ENCODE measurements at places on chromosomes 2 and 18.

DNA sequence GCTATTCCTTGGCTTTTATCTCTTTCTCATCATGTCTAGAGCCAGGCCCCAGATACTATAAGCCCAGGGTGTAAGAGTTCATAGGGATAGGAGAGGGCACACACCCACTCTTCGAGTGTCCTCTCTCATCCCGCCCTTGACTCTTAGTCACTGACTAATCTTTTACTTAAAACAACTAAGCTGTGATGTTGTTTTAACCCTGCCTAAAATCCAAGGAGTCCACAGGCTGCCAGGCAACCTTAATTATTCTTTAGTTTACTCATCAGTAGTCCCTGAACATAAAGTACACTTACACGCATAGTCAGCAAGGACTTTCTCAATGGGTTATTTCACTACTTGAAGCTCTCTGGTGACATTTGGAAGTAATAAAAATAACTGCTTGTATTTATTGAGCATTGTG is 28.4 kb downstream of the GREB1L start:
- peaks cover 4% of the 10 kb centered on the region for H3K27me3 ChIP-seq
- no peak overlapping the region for H3K27ac ChIP-seq
- no peak overlapping the region for H3K4me3 ChIP-seq
- DNase-seq = no peak
- H3K36me3 ChIP-seq = no peaks in the 10 kb centered on the region

DNA sequence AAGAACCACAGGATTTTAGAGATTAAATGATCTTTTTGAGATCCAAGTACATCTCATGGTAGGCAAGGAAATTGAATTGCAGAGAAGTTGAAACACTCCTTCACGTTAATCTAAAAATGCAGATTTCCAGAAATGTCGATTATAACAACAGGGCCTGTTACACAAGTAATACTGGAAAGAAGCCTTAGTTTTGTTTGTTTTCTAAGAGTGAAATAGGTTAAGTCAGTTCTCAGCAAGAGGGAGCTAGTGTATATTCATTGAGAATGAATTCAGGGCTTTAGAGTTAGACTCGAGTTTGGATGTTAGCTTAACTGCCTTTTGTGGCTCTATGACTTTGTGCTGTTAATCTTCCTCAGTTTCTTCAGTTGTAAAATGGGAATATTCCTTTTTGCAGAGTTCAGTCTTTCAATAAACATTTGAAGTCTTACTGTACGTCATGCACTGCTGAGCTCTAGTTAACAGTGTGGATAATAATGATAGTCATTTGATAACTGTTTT is 926 bp downstream of the NDUFV2 start:
- H3K27me3 ChIP-seq = no peaks in the 10 kb centered on the region
- peak overlapping the region; percentile 98 for H3K27ac ChIP-seq
- peak overlapping the region; percentile 98 for H3K4me3 ChIP-seq
- peak; percentile 21 for DNase-seq

GRCh38 chr18:2402084-2402483 is 169.2 kb downstream of the METTL4 start:
- no peak for DNase-seq
- no peaks in the 10 kb centered on the region for H3K4me1 ChIP-seq
- H3K27me3 ChIP-seq = peaks cover 10% of the 10 kb centered on the region
- H3K4me3 ChIP-seq = no peak overlapping the region
- no peak overlapping the region for H3K27ac ChIP-seq
- no peaks in the 10 kb centered on the region for H3K36me3 ChIP-seq

DNA sequence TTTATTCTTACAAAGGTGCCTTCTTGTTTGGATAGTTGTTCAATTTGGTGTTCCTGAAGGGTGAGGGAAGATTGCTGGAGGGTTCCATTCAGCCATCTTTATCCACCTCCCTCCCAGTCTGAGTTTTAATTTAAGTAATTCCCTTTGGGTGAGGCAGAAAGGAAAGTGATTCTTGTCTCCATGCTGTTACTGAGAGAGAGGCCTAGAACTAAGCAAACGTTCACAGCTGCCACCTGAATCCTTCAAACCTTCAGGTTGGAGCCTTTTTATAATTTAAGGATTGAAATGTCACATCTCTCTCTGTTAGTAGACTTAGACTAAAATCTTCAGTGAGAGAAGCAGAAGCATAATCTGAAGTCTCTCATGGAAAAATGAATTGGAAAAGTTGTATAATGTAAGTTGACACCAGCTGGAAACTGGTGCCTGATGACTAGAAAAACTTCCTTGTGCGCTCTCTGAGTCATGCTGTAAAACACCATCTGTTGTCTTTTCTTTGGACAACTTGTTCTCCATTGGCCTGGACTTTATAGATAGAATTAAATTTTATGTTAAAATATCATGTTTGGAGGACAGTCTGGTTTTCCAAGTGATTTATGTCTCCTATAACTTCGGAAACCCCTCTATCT is 14.6 kb downstream of the STRADB start:
- H3K4me3 ChIP-seq = no peak overlapping the region
- H3K27ac ChIP-seq = no peak overlapping the region
- peaks cover 78% of the 10 kb centered on the region for H3K36me3 ChIP-seq
- no peaks in the 10 kb centered on the region for H3K27me3 ChIP-seq
